Naive thymus-derived CD8-positive, alpha-beta T cell (primary cell): ENCODE measurements at places on chromosomes 7 and 10. TPM values are rescaled to one million over a fixed set of nuclear protein-coding genes. Genes with fewer than 3 reads are reported as not detected.

- no peak for DNase-seq
Observed at GRCh38 chr10:13632440-13632839, 45.7 kb downstream of the PRPF18 start.

GRCh38 chr7:57204411-57204811 is 72.2 kb upstream of the ZNF479 start:
- DNase-seq = no peak

DNA sequence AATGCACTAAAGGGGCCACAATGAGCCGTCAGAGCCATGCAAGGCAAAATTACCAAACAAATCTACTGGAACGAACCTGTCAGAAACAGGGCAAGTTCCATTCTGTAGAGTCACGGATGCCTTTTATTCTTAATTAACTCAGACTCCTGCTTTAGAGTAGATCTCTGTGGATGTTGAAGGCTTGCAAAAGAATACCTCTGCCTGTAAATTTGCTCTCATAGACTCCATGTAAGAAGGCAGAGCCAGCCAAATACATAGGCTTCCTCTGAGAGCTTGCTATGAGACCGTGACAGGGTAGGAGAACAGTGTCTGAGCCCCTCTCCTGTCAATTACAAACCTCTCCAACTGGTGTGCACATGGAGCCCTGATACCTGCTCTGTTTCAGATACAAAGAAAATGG is 787.9 kb upstream of the POM121L12 start:
- no peak for DNase-seq

GRCh38 chr10:92242380-92242779 is 48.5 kb downstream of the CPEB3 start:
- no peak for DNase-seq

DRGX gene
- not detected for total RNA-seq
